ENCODE measurements at places on chromosomes 3 and 15. TPM values are rescaled to one million over a fixed set of nuclear protein-coding genes. Genes with fewer than 3 reads are reported as not detected.

GRCh38 chr15:41798607-41799487 is 24.6 kb downstream of the MAPKBP1 start:
- no peak overlapping the region for H3K27ac ChIP-seq
- H3K27me3 ChIP-seq = no peaks in the 10 kb centered on the region
- DNase-seq = no peak
- H3K4me3 ChIP-seq = no peak overlapping the region
- H3K4me1 ChIP-seq = peaks cover 16% of the 10 kb centered on the region

IL17RE gene
- polyA plus RNA-seq = 8.6 TPM

DNA sequence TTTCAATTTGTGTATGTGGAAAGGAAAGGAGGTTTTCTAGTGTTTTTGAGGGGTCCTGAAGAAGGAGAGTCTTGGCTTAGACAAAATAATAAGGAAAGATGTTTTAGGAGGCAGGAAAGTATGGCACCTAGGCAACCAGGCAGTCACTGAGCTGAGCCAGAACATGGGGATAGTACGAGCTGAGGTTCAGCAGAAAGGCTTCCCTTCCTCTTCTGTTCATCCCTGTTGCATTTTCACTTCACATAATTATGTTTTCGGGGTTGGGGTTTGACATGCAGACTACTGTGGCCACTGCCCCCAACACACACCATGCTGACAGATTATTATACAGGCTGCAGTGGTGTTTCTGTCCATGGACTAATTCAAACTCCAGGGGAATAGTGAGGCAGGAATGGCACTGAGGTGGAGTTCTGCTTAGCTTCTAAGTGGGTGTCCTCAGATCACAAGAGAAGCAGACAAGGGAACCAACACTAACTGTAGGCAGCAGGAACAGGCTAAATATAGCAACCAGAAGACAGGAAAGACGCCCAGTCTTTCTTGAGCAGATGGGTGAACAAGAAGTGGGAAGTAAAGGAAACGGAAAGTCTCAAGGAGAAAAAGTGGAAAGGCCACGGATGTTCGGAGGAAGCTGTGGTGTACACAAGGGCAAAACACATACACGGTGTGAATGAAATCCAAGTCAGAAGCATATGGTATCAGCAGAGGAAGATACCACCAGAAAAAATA is 305.8 kb downstream of the PLCL2 start:
- no peaks in the 10 kb centered on the region for H3K36me3 ChIP-seq
- DNase-seq = no peak
- peaks cover 3% of the 10 kb centered on the region for H3K4me1 ChIP-seq

GRCh38 chr15:70252056-70252950 is 154.6 kb upstream of the TLE3 start:
- peaks cover 47% of the 10 kb centered on the region for H3K27me3 ChIP-seq
- H3K27ac ChIP-seq = no peak overlapping the region
- H3K4me3 ChIP-seq = no peak overlapping the region
- no peaks in the 10 kb centered on the region for H3K36me3 ChIP-seq
- no peak for DNase-seq
- no peaks in the 10 kb centered on the region for H3K4me1 ChIP-seq

GRCh38 chr3:49602877-49603411 is 48.7 kb downstream of the BSN start:
- no peak for DNase-seq
- H3K27me3 ChIP-seq = peaks cover 3% of the 10 kb centered on the region
- no peak overlapping the region for H3K4me3 ChIP-seq
- no peak overlapping the region for H3K27ac ChIP-seq
- no peaks in the 10 kb centered on the region for H3K36me3 ChIP-seq
- H3K4me1 ChIP-seq = peaks cover 5% of the 10 kb centered on the region

- H3K27me3 ChIP-seq = peaks cover 9% of the 10 kb centered on the region
- no peak overlapping the region for H3K4me3 ChIP-seq
- H3K36me3 ChIP-seq = no peaks in the 10 kb centered on the region
These were observed 268.3 kb downstream of the UACA start for GRCh38 chr15:70494852-70495571.

GRCh38 chr3:166303681-166304080 is 466.5 kb upstream of the BCHE start:
- DNase-seq = no peak
- no peak overlapping the region for H3K27ac ChIP-seq
- no peaks in the 10 kb centered on the region for H3K27me3 ChIP-seq
- H3K4me1 ChIP-seq = no peaks in the 10 kb centered on the region
- H3K4me3 ChIP-seq = no peak overlapping the region
- H3K36me3 ChIP-seq = no peaks in the 10 kb centered on the region

DNA sequence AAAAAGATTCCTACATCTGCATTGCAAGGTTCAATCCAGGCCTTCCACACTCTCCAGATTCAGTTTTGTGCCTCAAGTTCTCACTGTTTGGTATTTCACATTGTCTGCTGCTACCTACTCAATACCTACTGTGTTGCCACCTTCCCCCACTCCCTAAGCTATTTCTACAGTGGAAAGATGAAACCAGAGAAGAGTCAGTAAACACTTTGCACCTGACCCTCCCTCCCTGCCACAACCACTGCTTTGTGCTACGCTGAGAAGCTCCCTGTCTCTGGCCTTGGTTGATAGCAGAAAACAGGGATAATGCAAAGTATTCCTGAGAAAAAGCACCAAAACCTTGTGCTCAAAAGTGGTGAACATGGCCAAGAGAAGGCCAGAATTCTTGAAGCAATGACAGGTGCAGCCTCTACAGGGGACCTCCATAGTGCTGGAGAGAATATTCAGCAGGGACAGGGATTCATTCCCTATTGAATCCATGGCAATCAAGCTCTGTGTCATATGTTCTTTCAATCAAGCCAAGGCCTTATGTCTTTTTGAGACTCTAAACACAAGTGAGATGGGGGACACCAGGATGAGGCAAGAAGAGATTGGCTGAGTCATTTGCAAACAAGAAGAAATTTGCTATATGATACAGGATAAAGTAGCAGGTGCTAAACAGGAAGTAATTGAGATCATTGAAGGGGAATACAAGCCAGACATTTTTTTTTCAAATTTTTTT is 83.5 kb upstream of the LIPC start:
- no peak for DNase-seq
- H3K4me3 ChIP-seq = no peak overlapping the region
- H3K27me3 ChIP-seq = no peaks in the 10 kb centered on the region
- H3K4me1 ChIP-seq = peaks cover 12% of the 10 kb centered on the region

DNA sequence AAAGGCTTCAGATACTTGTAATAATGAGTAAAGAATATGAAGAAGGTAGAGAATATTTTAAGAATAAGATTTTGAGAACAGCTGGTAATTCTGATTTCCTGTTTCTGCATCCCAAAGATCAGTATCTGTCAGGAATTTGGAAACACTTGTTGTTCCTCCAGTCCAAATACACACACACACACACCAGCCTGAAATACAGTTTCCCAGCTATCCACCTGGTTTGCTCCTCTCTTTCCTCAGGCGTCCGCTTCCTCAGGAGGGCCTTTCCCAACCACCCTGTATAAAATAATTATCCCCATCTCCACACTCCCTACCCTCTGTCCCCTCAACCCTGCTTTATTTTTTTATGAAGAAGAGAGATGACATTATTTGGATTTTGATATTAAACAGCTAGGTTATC is 2.0 kb upstream of the FSIP1 start:
- no peaks in the 10 kb centered on the region for H3K36me3 ChIP-seq
- no peak overlapping the region for H3K4me3 ChIP-seq
- no peak overlapping the region for H3K27ac ChIP-seq
- peaks cover 24% of the 10 kb centered on the region for H3K4me1 ChIP-seq
- DNase-seq = no peak

ITPKA gene
- polyA plus RNA-seq = 2.2 TPM

IGSF10 gene
- 0.03 TPM for polyA plus RNA-seq

- H3K27ac ChIP-seq = no peak overlapping the region
- DNase-seq = no peak
- H3K4me1 ChIP-seq = peaks cover 3% of the 10 kb centered on the region
- no peak overlapping the region for H3K4me3 ChIP-seq
- peaks cover 61% of the 10 kb centered on the region for H3K36me3 ChIP-seq
- H3K27me3 ChIP-seq = no peaks in the 10 kb centered on the region
These were observed 83.9 kb downstream of the RGMA start for GRCh38 chr15:93005133-93005532.

PLA2G4E gene
- polyA plus RNA-seq = not detected

DNA sequence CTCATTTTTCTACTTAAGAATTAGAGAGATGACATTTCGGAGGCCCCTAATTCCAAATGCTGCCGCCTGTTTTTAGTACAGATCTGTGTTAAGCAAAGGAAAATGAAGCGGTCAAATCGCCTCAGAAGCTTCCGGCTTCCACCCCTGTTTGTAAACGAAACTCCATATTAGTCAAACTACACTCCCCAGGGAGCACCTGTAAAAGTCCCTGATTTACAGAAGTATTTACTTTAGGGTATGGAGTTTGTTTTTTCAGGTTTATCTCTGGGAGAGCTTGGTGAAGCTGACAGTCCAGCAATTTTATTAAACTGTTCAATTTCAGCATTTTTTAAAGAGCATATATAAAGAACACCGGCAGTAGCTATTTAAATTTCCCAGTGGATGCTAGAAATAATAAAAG is 319.8 kb downstream of the FHIT start:
- no peak overlapping the region for H3K4me3 ChIP-seq
- H3K27me3 ChIP-seq = no peaks in the 10 kb centered on the region
- H3K4me1 ChIP-seq = no peaks in the 10 kb centered on the region

ADAMTS17 gene
- 0.03 TPM for polyA plus RNA-seq

GRCh38 chr3:14892226-14892625 is 55.2 kb upstream of the NR2C2 start:
- DNase-seq = no peak
- no peak overlapping the region for H3K27ac ChIP-seq
- H3K4me1 ChIP-seq = no peaks in the 10 kb centered on the region
- no peaks in the 10 kb centered on the region for H3K36me3 ChIP-seq
- H3K4me3 ChIP-seq = no peak overlapping the region

- H3K27me3 ChIP-seq = no peaks in the 10 kb centered on the region
- peaks cover 31% of the 10 kb centered on the region for H3K36me3 ChIP-seq
- DNase-seq = peak; percentile 84
- peaks cover 14% of the 10 kb centered on the region for H3K4me1 ChIP-seq
- no peak overlapping the region for H3K4me3 ChIP-seq
These were observed 17.0 kb downstream of the EOGT start for GRCh38 chr3:68996356-68996995.

ACOX2 gene
- 32.9 TPM for polyA plus RNA-seq

GRCh38 chr15:96306321-96306720 is 24.2 kb upstream of the NR2F2 start:
- H3K4me1 ChIP-seq = no peaks in the 10 kb centered on the region
- H3K27me3 ChIP-seq = no peaks in the 10 kb centered on the region
- no peak overlapping the region for H3K27ac ChIP-seq
- H3K36me3 ChIP-seq = no peaks in the 10 kb centered on the region
- H3K4me3 ChIP-seq = no peak overlapping the region

DNA sequence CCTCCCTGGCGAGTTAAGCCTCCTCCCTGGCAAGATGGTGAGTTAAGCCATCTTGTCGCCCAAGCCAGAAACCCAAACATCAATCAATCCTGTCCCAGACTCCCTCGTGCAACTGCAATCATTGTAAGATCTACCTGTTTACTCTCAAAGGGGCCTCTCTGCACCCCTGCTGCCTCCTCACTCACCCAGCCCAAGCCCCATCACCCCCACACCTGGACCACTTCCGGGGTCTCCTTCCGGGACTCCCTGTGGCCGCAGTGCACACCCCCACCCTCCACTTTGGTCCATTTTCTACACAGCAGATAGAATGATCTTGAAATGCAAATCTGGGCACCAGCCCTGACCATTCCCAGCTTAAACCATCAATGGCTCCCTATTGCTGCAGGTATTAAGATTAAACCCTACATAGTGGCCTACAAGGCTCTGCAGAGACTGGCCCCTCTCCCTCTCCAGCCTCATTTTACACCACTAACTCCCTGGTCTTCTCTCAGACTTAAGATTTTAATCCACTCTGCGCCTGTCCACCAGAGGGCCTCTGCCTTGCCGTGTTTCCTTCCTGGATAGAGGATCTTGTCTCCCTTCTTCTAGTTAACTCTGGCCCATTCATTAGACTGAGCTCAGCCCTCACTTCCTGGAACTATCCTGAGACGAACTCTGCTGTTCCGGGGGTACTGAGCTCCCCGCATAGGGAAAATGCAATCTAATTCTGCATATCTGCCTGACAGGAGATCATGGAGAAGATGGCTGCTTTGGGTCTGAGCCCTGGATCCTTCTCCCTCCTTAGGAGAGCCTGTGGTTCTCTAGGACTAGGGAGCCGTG is 41.9 kb upstream of the SLC6A1 start:
- H3K4me3 ChIP-seq = no peak overlapping the region
- DNase-seq = peak; percentile 42

- no peak overlapping the region for H3K27ac ChIP-seq
- DNase-seq = no peak
- H3K4me1 ChIP-seq = no peaks in the 10 kb centered on the region
- H3K27me3 ChIP-seq = peaks cover 3% of the 10 kb centered on the region
- no peaks in the 10 kb centered on the region for H3K36me3 ChIP-seq
These were observed 15.1 kb downstream of the CACNA1D start for GRCh38 chr3:53509494-53509893.

MOBP gene
- polyA plus RNA-seq = not detected

GRCh38 chr15:77573802-77574201 is 58.9 kb downstream of the LINGO1 start:
- no peak for DNase-seq
- H3K4me1 ChIP-seq = peaks cover 6% of the 10 kb centered on the region
- H3K4me3 ChIP-seq = no peak overlapping the region
- H3K27me3 ChIP-seq = peaks cover 40% of the 10 kb centered on the region

DNA sequence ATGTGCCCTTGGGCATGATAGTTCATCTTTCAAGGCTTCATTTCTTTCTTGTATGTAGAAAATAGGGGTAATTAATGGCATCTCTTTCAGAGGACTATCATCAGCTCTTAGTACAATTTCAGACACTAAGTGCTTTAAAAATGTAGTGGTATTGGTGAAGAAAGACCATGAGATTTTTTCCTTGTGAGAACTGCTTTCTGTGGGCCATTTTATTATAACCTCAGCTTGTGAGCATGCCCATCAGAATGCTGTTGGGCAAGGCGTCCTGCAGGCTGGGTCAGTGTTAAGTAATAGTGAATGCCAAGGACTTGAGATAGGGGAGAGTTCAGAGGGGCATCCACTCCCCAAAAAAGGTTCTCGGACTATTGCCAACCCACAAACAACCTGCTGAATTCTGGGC is 187.9 kb downstream of the GHSR start:
- no peak overlapping the region for H3K27ac ChIP-seq
- peaks cover 29% of the 10 kb centered on the region for H3K36me3 ChIP-seq
- H3K4me3 ChIP-seq = no peak overlapping the region
- no peaks in the 10 kb centered on the region for H3K27me3 ChIP-seq
- peak; percentile 30 for DNase-seq

- H3K36me3 ChIP-seq = no peaks in the 10 kb centered on the region
- H3K4me3 ChIP-seq = no peak overlapping the region
- H3K4me1 ChIP-seq = no peaks in the 10 kb centered on the region
- no peaks in the 10 kb centered on the region for H3K27me3 ChIP-seq
These were observed 52.3 kb upstream of the BNIP2 start for GRCh38 chr15:59741274-59741906.

GRCh38 chr3:34988296-34988695 is 651.0 kb upstream of the ARPP21 start:
- no peak overlapping the region for H3K27ac ChIP-seq
- no peaks in the 10 kb centered on the region for H3K27me3 ChIP-seq
- H3K4me1 ChIP-seq = no peaks in the 10 kb centered on the region
- no peak for DNase-seq

GRCh38 chr15:27418726-27419125 is 447.7 kb downstream of the GABRG3 start:
- DNase-seq = no peak
- H3K27ac ChIP-seq = no peak overlapping the region
- H3K4me1 ChIP-seq = no peaks in the 10 kb centered on the region
- no peaks in the 10 kb centered on the region for H3K27me3 ChIP-seq
- H3K4me3 ChIP-seq = no peak overlapping the region
